ENCODE measurements at places on chromosomes 11 and 22.

DNA sequence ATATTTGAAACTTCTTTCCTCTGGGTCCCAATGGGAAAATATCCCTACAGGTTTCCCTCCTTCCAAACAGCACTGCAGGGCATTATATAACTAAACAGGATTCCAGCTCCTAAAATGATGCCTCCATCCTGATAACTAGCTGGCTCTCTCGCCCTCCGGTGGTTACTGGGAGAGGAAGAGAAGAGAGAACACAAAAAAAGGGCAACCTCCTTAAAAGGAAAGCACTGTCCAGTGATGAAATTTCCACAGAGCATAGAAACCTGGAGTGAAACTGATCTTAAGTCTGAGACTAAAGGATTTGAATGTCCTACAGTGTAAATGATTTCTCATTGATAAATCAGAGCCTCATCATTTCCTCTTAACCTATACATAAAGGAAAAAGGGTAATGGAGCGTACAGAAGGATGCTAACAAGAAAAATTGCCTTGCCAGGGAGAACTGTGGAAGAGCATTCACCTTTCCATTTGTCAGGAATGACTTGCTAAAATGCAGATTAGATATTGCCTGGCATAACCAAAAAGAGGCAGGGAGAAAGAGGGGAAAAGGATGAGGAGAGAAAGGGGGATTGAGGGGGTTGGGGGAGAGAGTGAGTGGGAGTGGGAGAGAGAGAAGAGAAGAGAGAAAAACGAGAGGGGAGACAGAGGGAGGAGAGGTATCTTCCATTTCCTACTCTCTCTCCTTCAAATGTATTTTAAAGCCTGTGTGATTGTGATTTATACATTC, 121.3 kb downstream of the APOL5 start:
- DNase-seq, result no peak

DNA sequence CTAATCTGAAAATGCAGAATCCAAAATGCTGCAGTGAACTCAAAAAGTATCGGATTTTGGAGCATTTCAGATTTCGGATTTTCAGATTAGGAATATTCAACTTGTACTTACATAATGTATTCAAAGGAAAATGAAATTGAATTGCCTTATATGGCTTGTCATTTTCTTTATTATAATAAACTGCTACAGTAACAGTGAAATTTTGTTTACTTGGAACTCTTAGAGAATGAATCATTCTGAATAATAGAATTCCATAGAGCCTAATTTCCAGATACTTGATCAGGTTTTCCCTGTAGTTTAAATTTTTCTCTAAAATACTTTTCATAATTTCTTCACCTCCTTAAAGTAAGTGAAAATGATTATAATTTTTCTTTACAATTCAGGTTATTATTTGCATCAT, 17.3 kb downstream of the TTC17 start:
- no peak for DNase-seq

- DNase-seq, result no peak
Observed at GRCh38 chr11:68009391-68010089, 587 bp upstream of the ALDH3B1 start.

DNA sequence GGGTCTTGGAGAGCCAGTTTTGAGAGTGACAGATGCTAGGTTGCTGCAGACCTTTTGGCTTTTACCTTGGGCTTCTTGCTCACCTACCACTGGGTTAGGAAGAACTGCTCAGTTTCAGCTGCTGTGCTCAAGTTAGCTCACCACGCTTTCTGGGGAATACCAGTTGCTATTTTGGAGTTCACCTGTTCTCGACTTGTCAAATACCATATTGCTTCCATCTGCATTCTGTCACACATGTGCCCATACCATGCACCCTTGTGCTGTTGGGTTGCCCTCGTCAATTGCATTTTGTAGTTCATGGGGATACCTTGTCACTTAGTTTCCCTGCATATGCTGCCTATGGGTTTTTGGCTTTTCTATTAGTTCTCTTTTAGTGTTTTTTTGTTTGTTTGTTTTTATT, 23.0 kb upstream of the BARX2 start:
- DNase-seq, result no peak

Measured in left ventricle myocardium inferior (tissue), 1 donor.